ENCODE measurements at places on chromosomes 7 and 10.

DNA sequence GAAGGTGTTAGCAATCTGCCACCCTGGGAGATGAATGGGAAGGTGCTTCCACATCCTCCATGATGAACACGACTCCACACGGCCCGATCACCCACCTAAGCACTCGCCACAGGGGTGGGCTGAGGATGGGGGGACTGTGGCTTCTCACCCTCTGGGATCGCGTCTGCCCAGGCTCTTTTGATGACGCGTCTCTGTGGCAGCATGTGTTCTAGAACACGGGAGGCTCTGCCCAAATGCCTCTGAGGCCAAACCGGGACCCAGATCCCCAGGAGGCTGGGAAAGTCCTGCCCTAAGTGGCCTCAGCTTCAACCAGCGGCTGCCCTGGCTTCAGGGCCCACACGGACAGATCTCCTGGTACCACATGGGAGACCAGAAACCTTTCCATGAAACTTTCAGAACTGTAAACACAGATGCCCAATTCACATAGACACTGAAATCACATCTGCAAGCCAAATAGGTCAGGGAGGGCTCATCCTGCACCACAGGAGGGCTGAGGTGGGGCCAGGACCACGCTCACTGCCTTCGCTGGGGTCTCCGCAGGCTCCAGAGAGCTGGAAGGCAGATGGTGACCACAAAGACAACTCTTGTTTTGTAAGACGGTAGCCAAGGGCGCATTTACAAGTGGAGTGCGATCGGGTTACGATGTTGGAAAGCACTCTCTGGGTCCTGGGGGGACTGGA lies 200.6 kb downstream of the PTPRN2 start:
- DNase-seq: no peak

GRCh38 chr10:36073796-36074345 lies 431.8 kb upstream of the FZD8 start:
- no peak for DNase-seq

- no peak for DNase-seq
Observed at GRCh38 chr7:55260171-55260570, 105.0 kb upstream of the LANCL2 start.

DNA sequence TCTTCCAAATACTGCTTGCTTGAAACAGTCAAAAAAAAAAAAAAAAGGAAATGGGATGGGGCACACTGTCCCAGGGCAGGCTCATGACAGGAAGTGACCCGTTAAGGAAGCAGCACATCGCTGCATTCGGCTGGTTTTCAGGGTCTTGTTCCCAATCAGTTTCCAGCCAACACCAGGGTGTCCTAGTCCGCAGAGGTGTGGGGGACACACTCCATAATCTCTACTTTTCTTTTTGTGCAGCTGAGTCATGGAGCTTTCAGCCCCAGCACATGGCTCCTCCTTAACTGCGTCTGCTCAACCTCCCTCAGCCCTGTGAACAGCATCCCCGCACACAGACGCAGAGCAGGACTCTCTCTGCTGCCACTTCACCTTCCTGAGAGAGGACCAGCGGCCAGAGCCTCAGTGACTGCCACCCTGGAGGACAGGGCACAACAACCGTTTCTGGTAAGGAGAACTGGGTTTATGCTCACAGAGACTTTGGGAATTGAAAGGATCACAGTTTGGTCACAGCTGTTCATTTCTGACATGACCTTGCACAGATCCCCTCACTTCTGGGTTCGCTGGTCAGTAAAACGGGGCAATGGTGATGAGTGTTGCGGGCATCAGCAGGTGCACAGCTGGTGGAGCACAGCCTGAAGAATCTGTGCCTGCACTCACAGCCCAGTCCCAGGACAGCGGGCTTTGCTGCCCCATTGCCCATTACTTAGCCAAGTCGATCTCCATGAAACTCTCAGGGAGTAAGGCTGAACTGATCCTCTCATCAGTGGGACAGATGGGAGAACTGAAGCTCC lies at the start of gene GIMAP5:
GIMAP5 (plus strand) TSS at position 154 of the 791 bp plus-strand sequence. CDS start 3,467 bp downstream, outside the sequence.
- no peak for DNase-seq

DNA sequence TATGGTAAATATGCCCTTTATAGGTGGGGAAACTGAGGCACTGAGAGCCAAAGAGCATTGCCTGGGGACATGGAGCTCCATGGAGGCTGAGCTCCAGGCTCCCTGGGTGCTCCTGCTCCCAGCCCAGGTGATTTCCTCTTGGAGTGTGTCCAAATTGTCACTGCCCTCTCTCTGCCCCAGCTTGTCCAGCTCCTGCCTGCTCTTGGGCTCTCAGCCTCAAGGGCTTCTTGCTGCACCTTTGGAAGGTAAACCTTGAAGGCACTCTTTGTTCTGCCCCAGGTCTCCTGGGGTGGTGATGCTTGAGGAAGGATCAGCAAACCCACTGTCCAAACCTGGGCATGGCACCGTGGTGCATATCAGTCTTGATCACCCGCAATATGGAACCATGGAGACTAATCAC lies 166.1 kb downstream of the RPS24 start:
- no peak for DNase-seq
